ENCODE measurements at places on chromosomes 7 and 10. TPM values are rescaled to one million over a fixed set of nuclear protein-coding genes. Genes with fewer than 3 reads are reported as not detected.

GRCh38 chr10:7314170-7314569, 96.7 kb downstream of the SFMBT2 start:
- DNase-seq, result no peak
- H3K27me3 ChIP-seq, result no peaks in the 10 kb centered on the region
- no peaks in the 10 kb centered on the region for H3K4me1 ChIP-seq
- no peak overlapping the region for H3K27ac ChIP-seq
- H3K4me3 ChIP-seq, result no peak overlapping the region
- H3K36me3 ChIP-seq, result no peaks in the 10 kb centered on the region

DNA sequence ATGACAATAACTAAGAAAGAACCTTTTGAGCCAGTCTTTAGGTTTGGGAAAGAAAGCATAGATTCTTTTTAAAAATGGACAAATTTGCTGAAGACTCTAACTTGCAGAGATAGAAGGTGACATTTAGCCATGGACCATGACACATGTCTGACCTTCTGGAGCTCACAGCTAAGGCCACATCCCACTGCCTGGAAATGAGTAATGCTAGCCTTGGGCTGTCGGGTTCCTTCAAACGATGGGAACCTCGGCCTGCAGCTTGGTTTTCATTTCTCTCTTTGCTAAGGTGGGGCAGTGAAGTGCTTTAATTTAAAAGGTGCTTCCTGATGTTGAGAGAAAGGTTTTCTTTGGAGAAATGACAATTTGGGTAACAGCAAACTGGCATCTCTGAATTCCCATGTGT, 223.2 kb downstream of the FANK1 start:
- no peaks in the 10 kb centered on the region for H3K36me3 ChIP-seq
- no peak for DNase-seq
- no peak overlapping the region for H3K27ac ChIP-seq
- no peaks in the 10 kb centered on the region for H3K4me1 ChIP-seq
- H3K4me3 ChIP-seq, result no peak overlapping the region
- no peaks in the 10 kb centered on the region for H3K27me3 ChIP-seq

DNA sequence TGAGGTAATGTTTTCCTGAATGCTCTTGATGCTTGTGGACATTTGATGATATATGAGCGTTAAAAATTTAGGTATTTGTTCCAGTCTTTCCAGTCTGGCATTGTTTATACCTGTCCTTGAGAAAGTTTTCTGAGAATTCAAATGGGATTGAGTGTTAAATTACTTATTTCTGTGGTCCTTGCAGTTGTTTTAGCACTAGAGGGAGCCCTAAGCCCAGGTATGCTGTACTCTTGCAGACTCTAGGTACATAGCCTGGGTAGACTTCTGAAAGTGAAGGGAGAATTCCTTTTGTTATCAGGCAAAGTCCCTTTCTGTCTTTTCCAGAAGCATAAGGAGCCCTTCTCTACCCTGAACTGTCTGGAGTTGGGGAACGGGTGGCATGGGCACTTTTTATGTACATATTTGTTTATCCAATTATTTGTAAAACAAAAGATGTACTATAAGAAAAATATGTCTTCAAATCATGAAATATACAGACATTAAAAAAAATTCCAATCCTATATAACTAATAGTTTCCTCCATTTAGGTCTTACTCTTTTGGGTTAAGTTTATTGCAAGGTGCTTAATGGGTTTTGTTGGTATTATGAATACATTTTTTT, 262.1 kb downstream of the ATRNL1 start:
- DNase-seq, result no peak
- H3K27me3 ChIP-seq, result no peaks in the 10 kb centered on the region
- no peak overlapping the region for H3K4me3 ChIP-seq
- H3K27ac ChIP-seq, result no peak overlapping the region

DNA sequence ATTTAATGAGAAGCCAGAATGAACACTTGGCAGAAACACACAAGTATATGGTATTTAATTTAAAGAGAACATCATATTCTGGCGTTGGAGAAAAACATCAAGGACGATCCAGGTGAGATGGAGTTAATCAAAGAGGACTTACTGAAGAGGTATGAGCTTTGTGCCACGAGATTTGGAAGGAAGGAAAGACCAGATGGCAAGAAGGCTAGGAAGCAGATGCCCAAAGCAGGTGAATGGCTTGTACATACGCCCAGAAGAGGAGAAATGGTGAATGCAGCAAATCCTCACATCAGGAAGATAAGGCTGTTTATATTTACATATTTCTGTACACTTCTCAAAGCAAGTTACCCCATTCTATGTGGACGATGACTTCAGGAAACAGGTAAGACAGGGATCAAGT, 163.9 kb upstream of the PLXNA4 start:
- H3K36me3 ChIP-seq, result no peaks in the 10 kb centered on the region
- no peak overlapping the region for H3K27ac ChIP-seq
- H3K4me3 ChIP-seq, result no peak overlapping the region
- H3K4me1 ChIP-seq, result no peaks in the 10 kb centered on the region
- no peaks in the 10 kb centered on the region for H3K27me3 ChIP-seq

DNA sequence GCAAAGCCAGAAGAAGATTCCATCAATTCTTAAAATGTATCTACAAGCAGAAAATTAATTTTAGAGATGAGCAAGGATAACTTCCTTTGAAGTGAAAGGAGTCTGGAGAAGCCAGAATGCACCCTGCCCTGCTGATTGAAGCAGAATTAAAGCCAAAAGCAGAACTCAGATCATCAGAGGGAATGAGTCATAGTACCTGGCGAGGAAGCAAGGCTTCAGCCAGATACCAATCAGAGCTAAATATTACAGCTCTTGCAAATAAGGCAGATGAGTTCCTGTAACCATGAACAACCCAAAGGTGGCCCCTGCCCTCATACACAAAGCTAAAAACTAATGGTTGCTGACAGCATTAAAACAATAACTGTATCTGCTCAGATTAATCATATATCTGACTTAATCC, 10.4 kb downstream of the HTR7 start:
- H3K27ac ChIP-seq, result no peak overlapping the region
- H3K4me3 ChIP-seq, result no peak overlapping the region
- no peaks in the 10 kb centered on the region for H3K36me3 ChIP-seq
- no peaks in the 10 kb centered on the region for H3K4me1 ChIP-seq
- H3K27me3 ChIP-seq, result no peaks in the 10 kb centered on the region

The KAZALD1 gene
- total RNA-seq, result 25.9 TPM

GRCh38 chr7:46054915-46055314, 133.8 kb upstream of the IGFBP3 start:
- H3K27ac ChIP-seq, result no peak overlapping the region
- H3K4me1 ChIP-seq, result no peaks in the 10 kb centered on the region
- no peak overlapping the region for H3K4me3 ChIP-seq
- no peak for DNase-seq
- no peaks in the 10 kb centered on the region for H3K27me3 ChIP-seq

GRCh38 chr7:121027761-121028669, 39.5 kb downstream of the CPED1 start:
- H3K4me3 ChIP-seq, result no peak overlapping the region
- no peaks in the 10 kb centered on the region for H3K36me3 ChIP-seq

GRCh38 chr7:44694326-44694725, 54.3 kb upstream of the ZMIZ2 start:
- H3K27ac ChIP-seq, result no peak overlapping the region
- H3K27me3 ChIP-seq, result no peaks in the 10 kb centered on the region
- no peaks in the 10 kb centered on the region for H3K4me1 ChIP-seq
- DNase-seq, result no peak

GRCh38 chr10:26502986-26503385, 64.8 kb downstream of the APBB1IP start:
- DNase-seq, result no peak
- H3K4me3 ChIP-seq, result no peak overlapping the region
- H3K27ac ChIP-seq, result no peak overlapping the region
- H3K27me3 ChIP-seq, result no peaks in the 10 kb centered on the region
- peaks cover 8% of the 10 kb centered on the region for H3K36me3 ChIP-seq

DNA sequence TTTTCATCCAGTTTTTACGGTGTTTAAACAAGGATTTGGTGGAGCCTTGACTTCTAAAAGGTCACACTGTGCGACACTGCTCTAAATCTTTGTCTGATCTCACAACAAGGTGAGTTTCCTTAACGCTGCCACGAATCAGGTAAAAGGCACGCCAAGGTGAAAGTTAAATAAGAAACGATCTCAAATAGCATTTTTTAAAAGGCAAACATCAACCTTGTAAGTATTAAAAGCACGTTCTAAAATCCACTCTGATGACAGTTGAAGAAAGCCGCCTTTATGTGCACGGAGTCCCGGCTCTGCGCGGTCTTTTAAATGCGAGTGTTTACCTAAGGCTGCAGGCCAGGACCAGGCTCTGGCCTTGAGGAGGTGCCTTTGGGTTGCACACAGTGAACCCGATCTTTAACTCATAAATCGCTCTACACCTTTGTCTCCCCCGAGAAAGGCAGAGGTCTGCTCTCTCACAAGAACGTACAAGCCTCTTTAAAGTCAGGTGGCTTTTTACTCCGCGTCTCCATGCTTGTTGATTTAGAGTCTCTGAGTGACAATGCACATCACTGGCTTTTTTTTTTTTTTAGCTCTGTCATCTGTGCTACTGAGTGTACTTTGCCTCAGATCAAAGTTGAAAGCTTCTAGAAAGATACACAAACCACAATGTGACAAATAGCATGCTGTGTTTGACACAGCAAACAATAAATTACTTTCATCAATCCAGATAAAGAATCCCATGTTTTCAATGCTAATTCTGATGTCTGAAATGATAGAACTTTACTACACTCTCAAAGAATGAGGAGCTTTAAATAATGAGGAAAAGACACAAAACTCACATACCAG, 25.9 kb upstream of the RNF32 start:
- DNase-seq, result no peak
- no peak overlapping the region for H3K27ac ChIP-seq
- H3K4me1 ChIP-seq, result no peaks in the 10 kb centered on the region
- H3K4me3 ChIP-seq, result peak overlapping the region; percentile 24

DNA sequence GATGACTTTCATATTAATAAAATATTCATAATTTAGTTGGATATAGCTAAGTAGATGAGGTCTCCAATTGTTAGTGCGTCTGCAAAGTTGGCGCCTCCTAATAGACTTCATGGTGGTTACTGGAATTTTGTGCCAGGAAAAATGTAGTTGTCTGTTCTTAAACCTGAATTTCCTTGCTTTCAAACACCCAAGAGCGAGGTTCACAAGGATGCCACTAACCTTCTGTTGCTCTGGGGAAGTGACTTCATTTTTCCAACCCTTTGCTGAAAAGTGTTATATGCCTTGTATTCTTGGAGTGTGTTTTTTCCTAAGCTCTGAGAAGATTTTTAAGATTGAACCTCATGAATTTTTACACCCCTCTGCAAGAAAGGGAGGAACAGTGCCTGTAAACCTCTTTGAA, 98.9 kb upstream of the GLCCI1 start:
- no peak overlapping the region for H3K27ac ChIP-seq
- H3K36me3 ChIP-seq, result no peaks in the 10 kb centered on the region
- H3K27me3 ChIP-seq, result no peaks in the 10 kb centered on the region
- no peak for DNase-seq

- DNase-seq, result no peak
- H3K27me3 ChIP-seq, result no peaks in the 10 kb centered on the region
- no peaks in the 10 kb centered on the region for H3K36me3 ChIP-seq
Measured at GRCh38 chr10:131049016-131049415, 262.5 kb downstream of the TCERG1L start.

The SLC29A4 gene
- total RNA-seq, result 3.2 TPM

DNA sequence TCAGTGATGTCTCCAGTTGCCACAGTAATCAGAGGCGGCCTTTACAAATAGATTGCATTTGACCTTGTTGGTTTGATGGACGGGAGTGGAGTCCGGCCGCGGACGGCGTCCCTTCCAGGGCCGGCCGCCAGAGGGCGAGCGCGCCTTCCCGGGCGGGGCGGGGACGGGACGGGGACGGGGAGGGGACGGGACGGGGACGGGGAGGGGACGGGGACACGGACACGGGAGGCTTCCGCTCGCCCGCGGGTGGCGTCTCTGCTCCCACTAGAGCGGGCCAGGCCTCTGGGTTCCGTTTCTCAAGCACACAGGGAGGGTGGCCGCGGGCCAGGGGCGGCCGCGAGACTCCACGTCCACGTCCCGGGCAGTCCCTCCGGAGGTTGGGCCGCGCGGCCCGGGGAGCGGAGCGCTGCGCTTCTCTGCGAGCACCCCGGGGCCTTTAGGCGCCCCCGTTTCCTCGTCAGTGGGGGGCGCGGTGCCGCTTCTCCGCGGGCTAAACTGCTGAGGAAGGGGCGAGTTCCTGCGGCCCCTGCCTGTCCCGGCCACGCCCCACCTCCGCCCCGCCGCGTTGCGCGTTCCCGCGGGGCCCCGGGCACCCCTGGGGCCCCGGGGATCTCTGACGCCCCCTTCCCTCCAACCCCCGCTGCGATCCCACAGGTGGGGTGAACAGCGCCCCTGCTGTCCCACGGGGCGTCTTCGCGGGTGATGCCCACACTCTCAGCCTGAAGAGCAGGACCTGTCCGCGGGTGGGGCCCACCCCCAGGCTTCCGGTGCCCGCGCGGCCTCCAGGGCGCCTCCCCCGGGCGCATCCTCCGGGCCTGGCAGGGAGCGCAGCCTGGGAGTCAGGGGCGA, 84.2 kb upstream of the MKI67 start:
- no peaks in the 10 kb centered on the region for H3K27me3 ChIP-seq
- DNase-seq, result peak; percentile 43
- no peaks in the 10 kb centered on the region for H3K36me3 ChIP-seq
- H3K4me1 ChIP-seq, result peaks cover 9% of the 10 kb centered on the region
- H3K27ac ChIP-seq, result peak overlapping the region; percentile 89
- peak overlapping the region; percentile 58 for H3K4me3 ChIP-seq

GRCh38 chr7:73976761-73977618, 51.0 kb upstream of the ELN start:
- H3K4me3 ChIP-seq, result no peak overlapping the region
- peak; percentile 28 for DNase-seq
- no peak overlapping the region for H3K27ac ChIP-seq
- H3K27me3 ChIP-seq, result no peaks in the 10 kb centered on the region
- no peaks in the 10 kb centered on the region for H3K36me3 ChIP-seq

DNA sequence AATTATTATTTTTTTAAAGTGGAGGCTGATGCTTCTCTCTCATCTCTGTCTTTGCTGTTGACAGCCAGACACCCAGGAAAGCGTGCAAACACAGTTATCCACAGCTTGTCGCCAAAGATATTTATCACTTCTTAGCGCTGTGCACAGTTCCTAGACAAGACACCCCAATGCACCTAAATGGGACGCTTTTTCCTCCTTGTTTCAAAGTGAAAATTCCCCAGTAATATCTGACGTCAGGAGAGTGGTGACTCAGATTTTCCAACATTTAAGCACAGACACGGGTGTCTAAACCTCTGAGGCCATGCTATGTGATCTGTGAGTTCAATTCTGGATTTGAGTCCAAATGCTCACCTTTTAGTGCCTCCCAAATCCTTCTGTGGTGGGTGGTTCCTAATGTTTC, 151.6 kb downstream of the EMX2 start:
- H3K4me1 ChIP-seq, result no peaks in the 10 kb centered on the region
- DNase-seq, result no peak
- H3K27ac ChIP-seq, result no peak overlapping the region
- H3K4me3 ChIP-seq, result no peak overlapping the region
